ENCODE measurements at places on chromosomes 16 and 17.
A peak's percentile ranks its signal among the peaks of the same experiment; 100 is the strongest.

DNA sequence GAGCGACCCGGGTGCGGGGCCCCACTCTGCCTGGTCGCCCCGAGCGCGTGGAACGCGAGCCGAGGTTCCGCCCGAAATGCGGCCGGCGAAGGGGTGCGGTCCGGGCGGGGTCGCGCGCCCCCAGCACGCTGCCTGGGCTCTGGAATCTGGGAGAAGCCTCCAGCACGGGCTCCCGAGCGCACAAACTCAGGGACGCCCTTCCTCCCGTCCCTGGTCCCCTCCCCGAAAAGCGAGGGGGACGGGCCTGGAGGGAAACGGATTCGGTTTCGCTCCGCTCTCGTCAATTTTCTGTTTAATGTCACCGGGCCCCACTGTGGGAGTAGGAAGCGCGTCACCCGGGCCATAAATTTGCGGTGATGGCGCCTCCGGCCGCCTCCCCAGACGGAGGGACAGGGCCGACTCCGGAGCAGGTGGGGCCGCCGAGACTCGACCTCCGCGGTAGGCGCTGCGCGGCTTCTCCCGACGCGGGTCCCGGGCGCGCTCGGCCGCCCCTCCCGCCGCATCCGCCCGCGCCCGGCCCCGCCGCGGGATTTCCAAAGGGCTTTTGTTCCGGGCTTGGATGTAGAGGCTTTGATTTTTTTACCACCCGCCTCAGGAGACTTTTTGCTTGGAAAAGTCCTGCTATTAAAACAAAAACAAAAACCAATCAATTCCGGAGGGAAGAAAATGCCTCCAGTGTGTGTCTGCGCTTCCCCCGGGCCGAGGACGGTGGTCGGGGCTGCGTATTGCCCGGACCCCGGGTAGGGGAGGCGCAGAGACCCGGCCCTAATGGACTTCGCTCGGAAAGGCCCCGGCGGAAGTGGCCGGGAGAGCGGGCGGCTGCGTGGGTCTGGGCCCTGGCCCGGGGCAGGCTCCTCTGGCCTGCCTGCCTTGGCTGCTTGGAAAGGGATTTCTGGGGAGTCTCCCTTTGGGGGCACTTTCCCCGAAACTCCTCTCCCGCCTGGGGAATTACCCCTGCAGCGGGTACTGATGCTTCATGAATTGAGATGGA lies 7.9 kb upstream of the BAHCC1 start:
- no peak for DNase-seq

DNA sequence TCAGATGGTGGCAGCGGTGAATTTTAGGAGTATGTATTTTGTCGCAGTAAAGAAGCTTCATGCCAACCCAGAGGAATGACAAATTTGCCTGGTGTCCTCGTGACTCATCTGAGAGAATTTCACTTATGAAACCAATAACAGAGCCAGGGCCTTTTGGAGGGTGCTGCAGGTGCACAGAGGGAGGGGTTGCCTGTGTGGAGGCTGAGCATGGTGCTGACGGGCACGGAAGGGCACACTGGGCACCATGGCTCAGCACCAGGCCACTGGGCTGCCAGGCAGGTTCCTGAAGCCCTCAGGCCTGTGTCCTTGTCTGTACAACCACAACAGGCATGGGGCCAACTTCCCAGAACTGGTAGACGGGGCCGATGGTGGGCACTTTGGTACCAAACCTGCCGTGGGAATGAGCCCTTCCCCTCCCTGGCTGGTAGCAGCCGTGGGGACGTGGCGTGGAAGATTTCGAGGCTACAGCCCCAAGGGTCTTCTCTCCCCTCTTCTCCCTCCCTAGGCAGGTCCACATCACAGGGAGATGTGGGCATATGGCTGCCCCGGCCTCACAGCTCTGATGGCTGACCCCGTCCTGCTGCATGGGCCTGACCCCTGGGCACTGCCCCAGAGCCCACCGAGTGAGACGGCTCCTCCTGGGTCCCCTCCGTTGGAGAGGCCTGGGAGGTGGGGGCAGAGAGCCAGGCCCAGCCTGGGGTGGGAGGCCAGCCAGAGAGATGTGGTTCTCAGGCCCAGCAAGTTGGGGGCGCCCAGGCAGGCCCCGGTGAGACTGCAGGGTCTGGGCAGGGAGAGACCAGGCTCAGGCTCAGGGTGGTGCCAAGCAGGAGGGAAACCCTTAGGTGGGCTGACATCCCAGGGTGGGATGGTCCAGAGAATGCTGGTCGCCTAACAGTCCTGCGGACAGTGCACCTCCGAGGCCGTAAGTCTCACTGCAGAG lies 30.2 kb upstream of the ZNF469 start:
- DNase-seq: no peak

GRCh38 chr16:1539720-1540555 lies 6.5 kb downstream of the TMEM204 start:
- DNase-seq: no peak

- DNase-seq: no peak
Observed at GRCh38 chr17:9212376-9213302, 191.3 kb downstream of the NTN1 start.

GRCh38 chr16:78563905-78564304 lies 464.5 kb downstream of the WWOX start:
- DNase-seq: no peak

GRCh38 chr16:79509211-79509631 lies 91.3 kb downstream of the MAF start:
- peak; percentile 77 for DNase-seq

DNA sequence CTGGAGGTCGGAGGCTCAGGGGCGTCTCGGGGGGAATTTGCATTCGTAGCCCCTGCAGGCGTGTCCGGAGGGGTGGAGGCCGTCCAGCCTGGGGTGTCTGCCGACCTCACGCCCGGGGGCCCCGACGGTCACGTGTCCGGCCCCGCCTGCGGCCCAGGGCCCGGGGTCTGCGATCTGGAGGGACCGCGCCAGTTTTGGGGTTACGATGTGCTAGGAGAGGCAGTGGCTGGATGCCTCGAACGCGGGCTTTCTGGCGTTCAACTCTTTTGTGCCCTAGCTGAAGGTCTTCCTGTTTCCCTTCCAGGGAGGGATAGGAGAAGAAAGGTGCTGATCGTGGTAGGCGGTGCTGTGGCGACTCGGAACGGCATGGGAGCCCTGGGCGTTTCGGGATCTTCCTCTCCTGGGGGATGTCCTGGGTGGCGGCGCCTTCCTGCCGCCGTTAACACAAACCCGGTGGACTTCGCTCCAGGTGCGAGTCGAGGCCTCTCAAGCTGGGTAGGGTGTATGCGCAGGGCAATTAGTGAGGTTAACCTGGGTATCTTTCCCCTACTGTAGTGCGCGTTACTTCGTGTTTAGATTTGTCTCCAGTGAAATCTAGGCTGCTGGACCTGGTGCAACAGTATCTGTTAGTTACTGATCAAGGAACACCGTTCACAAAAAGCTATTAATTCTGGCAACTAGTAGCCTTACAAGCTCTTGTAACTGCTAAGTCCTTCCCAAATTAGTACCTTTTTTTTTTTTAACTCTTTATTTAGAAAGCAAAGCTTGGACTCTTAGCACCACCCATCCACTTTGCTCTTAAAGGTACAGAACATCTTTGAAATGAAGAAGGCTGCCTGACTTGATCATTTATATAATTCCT lies 1.3 kb downstream of the AKAP1 start:
- DNase-seq: no peak

DNA sequence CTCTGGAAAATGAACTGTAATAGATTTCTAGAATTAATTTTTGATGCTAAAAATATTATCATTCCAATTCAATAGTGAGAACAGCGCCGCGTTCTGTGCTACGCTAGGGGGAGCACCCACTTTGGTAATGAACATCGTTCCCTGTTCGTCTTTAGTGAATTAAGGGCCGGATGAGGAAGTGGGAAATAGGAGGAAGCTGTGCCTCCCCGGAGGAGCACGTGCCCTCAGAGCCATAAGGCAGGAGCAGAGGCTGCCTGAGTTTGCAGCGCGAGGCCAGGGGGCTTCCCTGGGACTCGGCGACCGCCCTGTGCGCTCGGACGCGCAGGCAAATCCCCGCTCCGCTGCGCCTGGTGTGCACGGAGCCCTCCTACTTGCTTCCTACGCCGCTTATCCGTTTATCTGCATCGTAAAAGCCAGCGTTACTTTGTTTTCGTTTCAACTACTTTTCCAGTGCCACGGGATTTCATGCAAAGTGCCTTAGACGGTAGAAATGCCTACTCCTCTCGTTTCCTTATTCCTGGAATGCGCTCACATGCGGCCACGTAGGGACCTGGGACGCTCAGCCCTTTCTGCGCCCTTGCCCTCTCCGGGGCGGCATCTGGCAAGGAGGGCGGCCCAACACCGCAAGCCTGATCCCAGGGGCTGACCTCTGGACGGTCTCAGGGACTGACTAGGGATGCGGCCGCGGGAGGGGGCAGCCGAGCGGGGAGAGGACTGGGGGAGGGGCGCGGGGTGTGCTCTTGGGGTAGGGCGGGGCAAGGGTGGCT lies 76.4 kb downstream of the KCNJ12 start:
- DNase-seq: peak; percentile 75

- no peak for DNase-seq
Observed at GRCh38 chr17:72273289-72274056, 152.7 kb downstream of the SOX9 start.

DNA sequence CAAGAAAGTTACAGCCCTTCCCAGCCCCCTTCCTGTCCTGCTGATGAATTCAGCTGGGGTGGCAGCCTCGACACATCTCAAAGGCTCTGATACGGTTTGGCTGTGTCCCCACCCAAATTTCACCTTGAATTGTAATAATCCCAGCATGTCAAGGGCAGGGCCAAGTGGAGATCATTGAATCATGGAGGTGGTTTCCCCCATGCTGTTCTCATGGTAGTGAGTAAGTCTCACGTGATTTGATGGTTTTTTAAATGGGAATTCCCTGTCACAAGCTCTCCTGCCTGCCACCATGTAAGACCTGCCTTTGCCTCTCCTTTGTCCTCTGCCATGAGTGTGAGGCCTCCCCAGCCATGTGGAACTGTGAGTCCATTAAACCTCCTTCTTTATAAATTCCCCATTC lies 163.2 kb upstream of the FOXF1 start:
- no peak for DNase-seq

DNA sequence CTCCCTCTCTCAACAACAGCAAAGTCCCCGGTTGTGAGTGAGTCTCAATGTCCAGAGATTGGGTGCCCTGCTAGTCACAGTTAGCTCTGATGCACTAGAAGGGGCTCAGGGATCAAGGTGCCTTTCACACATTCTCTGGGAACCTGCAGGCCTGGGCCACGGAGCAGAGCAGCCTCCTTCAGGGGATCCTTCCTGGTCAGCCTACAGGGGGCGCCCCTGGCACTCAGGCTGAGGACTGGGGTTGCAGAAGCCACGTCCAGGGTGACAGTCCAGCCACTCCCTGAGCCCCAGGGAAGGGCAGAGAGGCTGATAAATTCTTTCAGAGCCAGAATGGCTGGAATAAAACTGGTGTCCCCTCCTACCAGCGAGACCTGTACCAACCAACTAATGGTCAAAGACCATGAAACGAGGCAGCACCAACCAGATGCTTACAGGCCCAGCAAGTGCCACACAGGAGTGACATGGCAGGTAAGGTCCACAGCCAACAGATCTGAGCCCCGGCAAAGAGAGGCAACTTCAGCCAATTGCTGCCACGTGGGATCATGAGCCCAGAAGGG lies 43.5 kb downstream of the ST3GAL2 start:
- no peak for DNase-seq
